Muscle of back (tissue), 13 donors: ENCODE measurements at places on chromosomes 7 and 10.

DNA sequence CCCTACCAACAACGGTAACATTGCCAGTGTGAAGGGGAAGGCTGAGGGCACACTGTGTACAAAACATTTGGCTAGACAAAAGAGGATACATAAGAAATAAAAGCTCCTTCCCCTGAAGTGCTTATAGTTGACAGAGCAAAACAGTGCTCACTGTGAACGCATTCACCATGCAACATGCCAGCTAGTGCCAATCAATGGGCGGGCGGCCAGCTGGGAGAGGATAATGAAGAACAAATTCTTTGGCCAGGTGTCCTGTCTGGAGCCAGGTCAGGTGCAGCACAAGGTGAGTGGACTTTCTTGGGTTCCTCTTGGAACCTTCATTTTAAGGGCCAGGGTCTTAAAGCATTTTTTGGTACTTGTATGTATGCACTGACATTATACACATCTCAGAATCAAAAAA is 106.1 kb downstream of the ICA1 start:
- DNase-seq, result no peak

- no peak for DNase-seq
Observed at GRCh38 chr7:23404546-23405239, 65.6 kb downstream of the IGF2BP3 start.

DNA sequence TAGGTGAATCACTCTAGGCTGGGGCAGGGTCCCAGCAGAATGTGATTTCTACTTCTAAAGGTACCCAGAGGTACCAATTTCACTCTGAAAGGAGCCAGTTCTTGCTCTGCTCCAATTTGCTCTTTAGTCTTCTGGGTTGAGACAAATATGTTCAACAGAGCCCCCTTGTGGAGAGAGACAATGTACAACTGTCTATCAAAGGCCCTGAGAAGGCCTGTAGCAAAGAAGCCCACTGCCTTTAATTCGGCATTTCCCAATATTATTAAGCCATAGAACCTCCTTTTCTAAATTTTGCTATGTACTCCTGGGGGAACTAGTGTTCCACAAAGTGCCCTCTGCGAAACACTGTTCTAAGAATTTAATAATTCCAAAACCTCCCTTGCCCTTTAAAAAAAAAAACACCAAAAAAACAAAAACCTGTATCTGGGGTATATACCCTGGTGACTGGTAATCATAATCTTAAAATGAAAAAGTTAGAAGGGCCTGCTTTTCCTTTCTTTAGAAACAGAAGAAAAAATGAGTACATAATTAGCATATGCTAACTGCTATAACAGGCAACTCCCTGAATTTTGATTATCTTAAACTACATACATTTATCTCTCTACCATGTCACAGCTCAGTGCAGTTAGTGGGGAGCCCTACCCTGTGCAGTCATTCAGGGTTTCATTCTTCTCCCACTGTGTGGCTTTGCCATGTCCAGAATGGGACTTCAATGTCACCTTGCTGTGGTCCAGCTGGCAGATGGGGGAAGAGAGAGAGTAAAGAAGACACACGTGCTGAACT is 160.9 kb upstream of the BMPER start:
- DNase-seq, result no peak

DNA sequence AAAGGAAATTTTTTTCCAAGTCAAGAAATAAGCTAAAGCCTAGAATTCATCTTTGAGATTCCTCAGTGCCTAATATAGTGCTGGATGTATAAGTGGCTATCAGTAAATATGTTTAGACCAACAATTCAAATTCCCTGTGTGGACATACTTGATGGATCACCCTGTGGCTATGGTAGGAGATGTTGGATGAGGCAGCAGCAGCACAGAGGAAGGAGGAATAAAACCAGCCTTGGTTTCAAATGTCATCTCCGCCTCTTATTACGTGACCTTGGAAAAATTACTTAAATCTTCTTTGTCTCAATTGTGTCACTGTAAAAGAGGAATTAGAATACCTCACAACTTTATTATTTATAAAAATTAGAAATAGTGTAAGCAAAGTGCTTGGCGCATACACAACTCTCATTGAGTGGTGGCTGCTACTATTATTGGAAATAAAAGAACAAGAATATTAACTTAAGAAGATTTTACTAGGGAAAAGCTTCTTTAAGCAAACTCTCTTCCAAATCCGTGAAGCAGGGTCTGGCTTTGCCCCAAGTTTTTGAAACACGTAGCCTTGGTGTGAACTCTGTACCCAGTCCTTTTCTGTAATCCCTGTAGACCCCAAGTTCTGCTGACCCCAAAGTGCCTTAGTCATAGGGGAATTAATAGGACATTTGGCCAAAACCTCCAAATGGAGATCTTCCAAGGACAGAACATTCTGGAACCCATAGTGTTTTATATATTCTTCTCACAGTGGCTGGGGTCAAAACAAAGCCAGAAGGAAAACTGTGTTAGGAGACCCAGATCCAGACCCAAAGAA is 283.8 kb downstream of the PTEN start:
- no peak for DNase-seq

GRCh38 chr7:76257973-76258372 is 44.5 kb upstream of the HSPB1 start:
- DNase-seq, result no peak
